ENCODE measurements at places on chromosomes 7 and 10. TPM values are rescaled to one million over a fixed set of nuclear protein-coding genes. Genes with fewer than 3 reads are reported as not detected.

Gene ACHE
- total RNA-seq: 1.8 TPM

DNA sequence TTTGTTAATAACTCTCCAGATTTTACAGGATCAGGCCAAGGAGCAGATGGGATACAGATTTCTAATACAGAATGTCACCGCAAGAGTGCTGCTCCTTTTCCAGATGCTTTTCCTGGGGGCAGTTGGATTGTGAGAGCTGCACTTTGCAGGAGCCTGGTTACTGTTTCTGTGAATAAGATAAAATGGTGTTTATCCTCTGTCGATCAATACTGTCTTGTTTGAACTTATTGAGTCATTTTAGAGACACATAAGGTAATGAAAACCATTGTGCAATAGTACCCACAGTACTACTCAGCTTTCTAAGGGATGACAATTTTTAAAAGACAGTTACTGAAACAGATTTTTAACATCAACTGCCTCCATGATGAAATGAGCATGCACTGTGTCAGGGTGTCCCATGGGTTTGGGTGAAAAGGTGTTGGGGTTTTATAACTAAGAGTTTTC, 2.9 kb downstream of the A1CF start:
- no peak for DNase-seq

GRCh38 chr7:7977774-7978173, 9.2 kb downstream of the GLCCI1 start:
- DNase-seq: no peak

- no peak for DNase-seq
These were observed 24.6 kb downstream of the PRSS2 start for GRCh38 chr7:142795339-142795863.

- no peak for DNase-seq
These were observed 75.3 kb downstream of the SVOPL start for GRCh38 chr7:138625849-138626230.

GRCh38 chr7:19677180-19677579, 31.7 kb downstream of the POLR1F start:
- DNase-seq: no peak

Data from HCT116 (cell line).